ENCODE measurements at places on chromosomes 3 and 15. TPM values are rescaled to one million over a fixed set of nuclear protein-coding genes. Genes with fewer than 3 reads are reported as not detected.

Gene CCDC13
- total RNA-seq: not detected

Gene CLDN1
- total RNA-seq: 11.3 TPM

Gene HDC
- total RNA-seq: not detected

Gene BTBD1
- total RNA-seq: 93.1 TPM

Gene SLC2A2
- not detected for total RNA-seq

Gene MESP1
- total RNA-seq: 1.1 TPM

Gene LRRC3B
- not detected for total RNA-seq

Gene TPRG1
- not detected for total RNA-seq

Gene TYRO3
- total RNA-seq: 5.4 TPM

Gene CPLX3
- not detected for total RNA-seq

Gene SMAD6
- total RNA-seq: 25.6 TPM

Gene ERICH6
- not detected for total RNA-seq

Gene UQCC5
- 9.9 TPM for total RNA-seq

Gene EFCAB12
- total RNA-seq: not detected

Gene TTBK2
- 5.9 TPM for total RNA-seq

Gene SLC25A36
- total RNA-seq: 32.2 TPM

Gene TNIK
- total RNA-seq: 7.3 TPM

Gene ASB7
- total RNA-seq: 8.7 TPM

Gene GCSAM
- not detected for total RNA-seq

Gene SPTBN5
- total RNA-seq: 2.3 TPM

Gene RBM6
- total RNA-seq: 20.2 TPM

Gene P2RY13
- total RNA-seq: not detected

Gene OR5K2
- not detected for total RNA-seq

Gene SPTSSB
- total RNA-seq: not detected

Gene CHRD
- total RNA-seq: 0.07 TPM

Gene FHIT
- total RNA-seq: 0.27 TPM

Gene CACNA2D3
- total RNA-seq: not detected

Gene ADAMTS17
- total RNA-seq: 0.10 TPM
